Stromal cell of bone marrow (primary cell): ENCODE measurements at places on chromosomes 5 and 9.

GRCh38 chr9:32738501-32739172 is 44.7 kb upstream of the TMEM215 start:
- no peak for DNase-seq

DNA sequence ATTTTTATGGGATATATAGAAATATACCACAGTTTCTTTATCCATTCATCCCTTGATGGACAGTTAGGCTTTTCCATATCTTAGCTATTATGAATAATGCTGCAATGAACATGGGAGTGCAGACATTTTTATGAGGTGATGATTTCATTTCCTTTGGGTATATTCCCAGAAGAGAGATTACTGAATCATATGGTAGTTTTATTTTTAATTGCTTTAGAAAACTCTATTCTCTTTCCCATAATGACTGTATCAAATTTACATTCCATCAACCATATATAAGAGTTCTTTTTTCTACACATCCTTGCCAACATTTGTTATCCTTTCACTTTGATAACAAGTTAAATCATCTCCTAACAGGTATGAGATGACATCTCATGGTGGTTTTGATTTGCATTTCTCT is 821.6 kb downstream of the TLE1 start:
- peak; percentile 41 for DNase-seq

DNA sequence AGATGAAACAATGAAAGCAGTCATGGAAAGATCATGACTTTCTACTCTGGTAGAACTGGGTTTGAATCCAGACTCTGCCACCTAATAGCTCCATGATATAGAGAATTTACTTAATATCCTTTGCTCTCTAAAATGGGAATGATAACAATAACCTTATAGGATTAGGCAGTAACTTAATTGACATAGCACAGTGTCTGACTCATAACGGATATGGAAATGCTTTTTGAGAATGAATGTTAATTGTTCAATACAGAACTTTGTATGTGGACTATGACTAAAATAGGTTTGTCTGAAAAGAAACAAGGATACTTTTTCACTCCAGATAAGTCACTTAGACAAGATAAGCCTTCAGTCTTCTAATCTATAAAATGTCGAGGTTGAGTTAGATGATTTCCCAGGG is 330.7 kb downstream of the PTPRD start:
- no peak for DNase-seq

DNA sequence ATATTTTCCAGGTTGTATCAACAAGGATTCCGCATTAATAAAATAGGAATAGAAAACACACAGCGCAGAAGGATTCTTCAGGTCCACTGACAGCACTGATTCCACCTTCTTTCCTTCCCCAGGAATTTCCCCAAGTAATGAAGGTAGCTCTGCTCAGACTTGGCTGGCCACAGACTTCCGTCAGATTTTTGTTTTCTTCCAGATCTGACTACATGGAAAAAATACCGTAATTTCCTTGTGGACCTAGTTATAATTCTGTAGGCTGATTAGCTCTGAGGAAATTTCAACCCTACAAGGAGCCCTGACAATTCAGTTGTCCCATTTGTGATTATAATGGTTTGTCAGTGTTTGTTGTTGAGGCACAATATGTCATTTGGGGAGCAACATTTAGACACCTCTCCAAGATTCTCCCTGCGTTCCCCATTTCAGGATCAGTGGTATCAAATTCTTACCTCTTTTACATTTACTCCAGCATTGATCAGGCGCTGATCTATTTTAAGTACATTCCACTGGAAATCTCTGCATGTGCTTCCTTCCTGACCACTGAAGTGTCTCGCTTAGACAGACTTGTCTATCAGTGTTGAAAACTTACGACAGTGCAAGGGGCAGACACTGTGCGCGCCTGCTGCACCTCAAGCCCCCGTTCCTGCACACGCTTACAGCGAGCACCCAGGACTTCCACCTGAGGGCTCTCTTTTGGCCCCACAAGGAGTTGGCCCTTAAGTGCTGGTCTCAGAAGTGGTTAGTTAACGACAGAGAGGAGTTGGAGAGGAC is 94.8 kb downstream of the LHFPL2 start:
- DNase-seq = no peak

GRCh38 chr5:2840372-2840915 is 89.0 kb upstream of the IRX2 start:
- DNase-seq = no peak

DNA sequence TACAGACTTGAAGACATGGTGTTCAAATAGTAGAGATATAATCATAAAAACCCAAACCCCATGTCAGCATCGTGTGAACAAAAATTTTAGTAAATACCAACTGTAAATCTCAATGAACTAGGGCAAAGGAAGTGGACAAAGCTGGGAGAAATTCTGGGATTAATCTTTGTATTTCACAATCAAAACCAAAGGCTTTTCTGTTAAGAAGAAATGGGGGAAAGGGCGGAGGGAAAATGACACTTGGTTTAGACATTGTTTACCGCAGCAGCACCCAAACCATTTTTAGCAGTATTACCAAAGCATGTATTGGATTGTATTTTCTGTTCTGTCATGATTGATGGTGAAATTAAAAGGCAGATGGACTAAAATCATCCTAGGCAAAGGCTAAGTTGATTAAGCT is 134.2 kb upstream of the PRSS3 start:
- DNase-seq = no peak

- DNase-seq = no peak
Observed at GRCh38 chr9:108019821-108020220, 530.3 kb upstream of the KLF4 start.

GRCh38 chr9:133526721-133527321 is 2.1 kb upstream of the MYMK start:
- no peak for DNase-seq

GRCh38 chr5:119527351-119527750 is 75.1 kb downstream of the HSD17B4 start:
- peak; percentile 6 for DNase-seq

DNA sequence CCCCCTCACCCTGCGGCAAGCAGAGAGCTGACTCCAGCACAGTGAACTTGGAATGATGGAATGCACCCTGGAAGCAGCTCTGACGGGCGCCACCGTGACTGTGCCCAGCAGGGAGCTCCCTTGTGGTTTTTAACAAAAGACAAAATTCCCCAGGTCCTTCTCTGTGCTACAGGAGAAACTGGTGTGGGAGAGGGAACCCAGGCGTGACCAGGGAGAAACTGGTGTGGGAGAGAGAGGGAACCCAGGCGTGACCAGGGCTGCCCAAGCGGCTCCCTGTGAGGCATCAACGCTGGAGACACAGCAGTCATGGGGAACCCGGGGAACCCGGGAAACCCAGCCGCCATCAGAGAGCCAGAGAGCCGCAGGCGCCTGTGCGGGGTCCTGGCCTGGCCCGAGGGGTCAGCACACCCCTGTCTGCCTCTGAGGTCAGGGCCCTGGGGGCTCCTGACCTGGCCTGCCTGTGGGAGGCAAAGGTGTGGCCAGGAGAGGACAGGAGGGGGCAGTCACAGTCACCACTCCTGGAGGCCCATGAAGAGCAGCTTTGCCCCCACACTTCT is 3.1 kb upstream of the AHRR start:
- DNase-seq = no peak

- DNase-seq = no peak
Observed at GRCh38 chr5:174177976-174178605, 132.6 kb downstream of the NSG2 start.

GRCh38 chr5:89777758-89778157 is 631.8 kb downstream of the CETN3 start:
- DNase-seq = no peak

- DNase-seq = no peak
Observed at GRCh38 chr9:81321551-81321950, 367.8 kb downstream of the TLE1 start.

GRCh38 chr5:32612134-32612888 is 27.0 kb downstream of the SUB1 start:
- DNase-seq = no peak

DNA sequence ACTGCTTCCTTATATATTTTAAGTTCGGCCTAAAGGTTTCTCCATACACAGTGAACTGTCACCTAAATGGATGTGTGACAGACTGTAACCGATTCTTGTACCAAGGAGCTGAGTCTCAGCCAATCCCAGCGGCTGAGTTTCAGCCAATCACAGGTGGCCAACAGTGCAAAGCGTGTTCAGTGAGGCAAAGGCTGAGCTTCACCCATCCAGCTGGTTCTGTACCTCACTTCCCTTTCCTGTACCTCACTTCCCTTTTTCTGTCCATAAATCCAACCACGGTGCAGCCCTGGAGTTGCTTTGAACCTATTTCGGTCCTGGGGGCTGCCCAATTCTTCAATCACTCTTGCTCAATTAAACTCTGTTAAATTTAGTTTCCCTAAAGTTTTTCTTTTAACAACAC is 15.7 kb upstream of the TBC1D9B start:
- no peak for DNase-seq

DNA sequence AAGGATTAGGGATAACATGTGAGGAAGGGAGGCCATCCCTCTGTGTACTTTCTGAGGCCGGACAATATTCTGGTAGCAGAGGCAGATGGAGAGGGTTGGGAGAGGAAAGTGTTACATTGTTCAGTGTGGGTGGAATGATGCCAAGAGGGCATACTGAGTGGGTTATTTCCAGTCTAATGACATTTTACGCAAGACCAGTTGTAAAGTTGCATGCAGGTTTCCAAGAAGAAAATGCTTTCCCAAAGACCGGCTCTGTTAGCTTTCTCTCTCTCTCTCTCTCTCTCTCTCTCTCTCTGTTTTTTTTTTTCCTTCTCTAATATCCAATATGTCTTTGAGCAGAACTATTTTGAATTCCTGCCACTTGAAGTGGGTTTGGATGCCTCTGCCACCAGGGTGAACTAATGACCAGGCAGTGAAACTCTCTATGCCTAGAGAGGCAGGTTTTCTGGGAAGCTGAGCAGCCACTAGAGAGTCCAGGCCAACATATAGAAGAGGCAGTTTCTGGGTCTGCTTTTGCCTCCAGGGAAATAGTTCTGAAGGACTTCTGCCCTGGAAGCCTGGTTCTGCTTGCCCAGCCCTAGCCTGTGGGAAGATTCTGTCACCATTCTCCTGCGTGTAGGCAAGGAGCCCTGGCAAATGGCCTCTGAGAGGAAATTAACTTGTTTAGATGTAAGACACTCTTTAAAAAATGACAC is 24.4 kb upstream of the ZNF366 start:
- DNase-seq = peak; percentile 31

DNA sequence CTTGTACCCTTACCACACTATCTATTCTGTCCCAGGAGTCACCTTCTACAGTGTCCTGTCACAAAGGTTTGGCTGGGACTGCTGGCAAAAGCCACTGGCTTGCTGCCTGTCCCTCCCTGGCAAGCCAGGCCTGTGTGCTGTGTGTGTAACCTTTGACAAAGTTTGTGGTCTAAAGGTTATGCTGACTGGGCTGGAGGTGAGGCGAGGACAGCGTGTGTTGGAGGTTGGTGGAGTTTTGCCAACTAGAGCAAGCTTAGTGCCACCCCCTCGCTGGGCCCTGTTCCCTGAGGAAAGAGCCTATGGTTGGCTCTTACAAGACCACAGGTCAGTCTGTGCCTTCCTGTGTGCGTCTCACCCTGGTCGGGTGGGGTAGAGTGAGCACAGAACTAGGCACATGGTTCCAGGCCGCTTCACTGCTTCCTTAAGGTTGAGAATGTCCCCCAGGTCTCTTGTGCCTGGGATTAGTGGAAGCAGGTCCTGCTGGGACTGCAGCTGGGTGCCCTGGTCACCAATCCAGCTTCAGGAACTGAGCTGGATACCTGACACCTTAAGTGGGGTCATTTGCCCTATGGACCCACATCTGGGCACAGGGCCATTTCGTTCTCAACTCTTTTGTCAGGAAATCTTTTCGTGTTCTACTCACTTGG is 152.2 kb downstream of the GADD45G start:
- no peak for DNase-seq

DNA sequence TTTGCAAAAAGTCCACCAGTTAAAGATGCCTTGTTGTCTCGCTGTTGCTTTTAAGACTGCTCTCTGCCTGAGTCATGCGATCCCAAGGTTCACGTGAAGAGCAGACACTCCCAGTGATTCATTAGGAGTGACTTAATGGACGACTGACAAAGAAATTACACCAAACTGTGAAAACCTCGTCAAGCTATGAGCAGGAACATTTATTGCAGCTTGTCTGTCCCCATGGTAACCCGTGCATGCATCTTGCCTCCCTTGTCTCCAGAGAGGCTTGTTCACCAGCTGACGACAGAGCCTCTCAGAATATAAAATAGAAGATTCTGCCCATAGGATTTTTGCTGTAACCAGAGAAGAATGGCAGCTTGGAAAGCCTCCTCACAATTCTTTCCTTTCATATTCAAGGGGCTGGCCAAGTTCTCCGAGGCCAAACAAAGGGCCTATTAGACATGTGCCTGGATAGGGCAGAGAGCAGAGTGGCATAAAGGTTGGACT is 352.7 kb downstream of the SPOCK1 start:
- peak; percentile 99 for DNase-seq

DNA sequence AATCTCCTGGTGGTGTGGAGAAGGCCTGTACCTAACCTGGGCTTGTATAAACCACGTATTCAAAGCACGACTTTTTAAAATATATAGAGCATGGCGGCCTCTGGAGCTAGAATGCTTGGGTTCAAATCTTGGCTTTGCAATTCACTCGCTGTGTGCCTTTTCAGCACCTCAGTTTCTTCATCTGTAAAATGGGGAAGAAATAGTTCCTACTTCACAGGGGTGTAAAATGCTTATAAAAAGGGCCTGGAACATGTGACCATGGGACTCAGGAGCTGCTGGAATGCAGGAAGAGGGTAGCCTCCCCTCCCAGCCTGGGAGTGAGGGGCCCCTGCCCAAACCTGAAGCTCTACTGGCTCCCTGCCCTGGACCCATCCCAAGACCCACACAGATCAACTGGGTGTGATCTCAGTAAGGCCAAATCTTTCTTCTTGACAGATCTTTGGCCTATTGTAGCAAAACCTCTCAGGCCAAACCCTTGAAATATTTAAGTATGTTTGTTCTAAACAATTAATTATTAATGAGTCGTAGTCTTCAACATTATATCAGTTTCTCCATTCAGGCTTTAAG is 269.0 kb downstream of the ZSWIM6 start:
- no peak for DNase-seq

GRCh38 chr9:79829566-79830302 is 258.0 kb downstream of the TLE4 start:
- no peak for DNase-seq

DNA sequence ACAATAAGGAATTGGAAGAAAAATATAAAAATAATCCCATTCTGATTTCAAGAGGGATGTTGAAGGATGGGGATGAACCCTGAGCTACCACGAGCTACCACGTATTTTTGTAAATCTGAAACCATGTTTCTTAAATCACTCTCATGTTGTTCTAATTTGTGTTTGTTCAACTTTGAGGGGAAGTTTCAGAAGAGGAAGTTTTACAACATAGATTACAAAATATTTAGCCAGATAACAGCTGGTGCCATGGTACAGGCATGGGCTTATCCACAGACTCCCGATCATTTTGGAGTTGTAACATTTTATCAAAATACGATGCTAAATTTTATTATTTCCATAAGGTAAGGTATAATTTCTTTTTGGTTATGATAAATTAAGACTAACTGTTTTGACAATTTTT is 15.2 kb downstream of the CCDC125 start:
- no peak for DNase-seq

DNA sequence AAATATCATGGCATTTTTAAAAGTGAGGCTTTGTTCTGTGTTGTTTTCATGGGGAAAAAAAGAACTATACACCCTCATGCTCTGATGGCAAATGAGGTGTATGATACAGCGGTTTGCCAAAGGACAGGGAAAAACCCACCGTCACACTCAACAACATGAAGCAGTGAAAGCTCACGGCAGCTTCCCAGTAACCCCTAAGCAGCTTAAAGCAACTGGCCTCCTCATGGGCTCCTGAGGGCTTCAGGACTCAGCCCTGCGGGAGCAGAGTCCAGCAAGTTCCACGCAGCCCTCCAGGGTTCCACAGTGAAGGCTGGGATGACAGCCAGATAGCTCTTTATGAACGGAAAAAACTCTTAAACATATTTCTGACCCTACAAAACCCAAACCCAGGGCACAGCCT is 12.9 kb downstream of the BARHL1 start:
- DNase-seq = no peak
